ENCODE measurements at places on chromosomes 13 and 19.
A peak's percentile ranks its signal among the peaks of the same experiment; 100 is the strongest.

GRCh38 chr13:47294691-47295090 is 397.8 kb upstream of the HTR2A start:
- no peak for DNase-seq

DNA sequence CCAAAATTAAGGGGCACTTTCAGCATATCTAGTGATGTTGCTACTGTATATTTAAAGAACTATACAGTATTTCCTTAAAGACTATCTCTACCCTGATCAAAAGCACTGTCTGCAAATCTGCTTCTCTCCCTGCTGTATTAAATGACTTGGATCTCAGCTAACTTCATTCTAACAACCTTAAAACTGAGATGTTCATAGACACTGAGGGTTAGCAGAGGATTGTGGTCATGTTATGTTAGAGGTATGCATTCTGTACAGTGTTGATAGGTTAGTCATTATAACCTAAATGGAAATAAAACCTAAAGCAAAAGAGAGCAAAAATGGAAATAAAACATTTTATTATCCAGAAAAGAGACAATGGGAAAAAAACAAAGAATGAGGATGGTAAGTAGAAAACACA is 9.9 kb downstream of the GPR183 start:
- DNase-seq = no peak

DNA sequence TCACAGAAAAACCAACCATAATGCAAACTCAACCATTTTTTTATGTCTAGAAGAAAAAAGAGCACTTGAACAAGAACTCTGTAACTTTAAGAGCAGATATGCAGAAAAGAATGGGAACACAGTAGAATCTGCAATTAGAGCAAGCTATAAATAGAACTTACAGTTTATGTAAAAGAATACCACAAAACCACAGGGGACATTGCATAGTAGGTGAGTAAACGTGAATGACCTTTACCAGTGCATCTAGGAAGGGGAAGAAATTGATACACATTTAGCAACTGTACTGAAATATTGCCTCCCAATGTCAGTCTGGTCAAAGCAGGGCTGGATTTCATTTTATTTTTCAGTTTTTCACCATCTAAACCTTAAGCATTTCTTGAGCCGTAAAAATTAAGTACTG is 242.2 kb upstream of the EDNRB start:
- no peak for DNase-seq

GRCh38 chr13:111359237-111359915 is 38.9 kb downstream of the TEX29 start:
- DNase-seq = no peak

DNA sequence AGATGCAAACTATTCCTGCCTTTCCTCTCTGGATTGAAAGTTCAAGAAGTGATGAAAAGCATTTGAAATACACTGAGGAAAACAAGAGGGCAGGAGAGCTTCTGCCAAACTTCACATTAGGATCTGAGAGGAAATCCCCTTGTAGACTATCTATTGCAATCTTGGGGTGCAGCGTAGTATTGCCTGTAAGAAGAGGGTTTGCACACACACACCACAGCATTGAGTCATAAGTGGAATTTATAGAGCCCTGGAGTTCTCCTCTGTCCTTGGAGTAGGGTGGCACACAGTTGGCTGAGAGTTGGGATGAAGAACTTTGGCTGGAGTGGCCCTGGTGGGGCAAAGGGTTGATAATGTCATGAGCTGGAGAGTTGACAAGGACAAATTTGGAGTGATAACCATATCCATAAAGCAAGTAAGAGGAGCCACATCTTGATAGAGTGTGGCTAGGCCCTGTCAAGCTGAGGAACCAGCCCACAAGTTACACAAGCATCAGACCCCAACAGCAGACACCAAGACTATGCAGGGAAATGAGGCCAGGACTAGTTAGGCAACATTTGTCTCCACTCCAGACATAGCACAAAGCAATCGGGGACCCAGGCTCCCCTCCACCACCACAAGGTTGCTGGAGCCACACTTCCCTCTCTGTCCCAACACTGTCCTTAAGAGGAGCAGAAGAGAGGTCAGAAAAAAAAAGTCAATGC is 520.9 kb downstream of the KLF5 start:
- DNase-seq = no peak

DNA sequence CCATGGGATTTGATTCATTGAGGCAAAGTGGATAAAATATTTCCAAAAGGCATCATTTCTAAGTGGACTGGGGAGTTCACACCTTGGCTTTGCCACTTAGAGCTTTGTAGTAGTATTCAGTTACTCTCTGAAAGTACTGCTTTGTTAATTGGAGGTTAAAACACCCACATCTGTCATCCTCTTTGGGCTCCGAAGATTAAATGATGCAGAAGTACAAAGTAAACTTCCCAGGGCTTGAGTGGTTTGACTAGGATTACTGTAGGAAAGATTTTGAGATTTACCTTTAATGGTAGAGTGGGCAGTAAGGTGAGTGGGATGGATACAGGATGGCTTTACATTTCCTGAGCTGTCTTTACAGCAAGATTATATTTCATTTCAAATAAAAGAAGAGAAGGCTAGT is 42.4 kb downstream of the WASF3 start:
- DNase-seq = no peak

- no peak for DNase-seq
These were observed 28.7 kb upstream of the LMO7 start for GRCh38 chr13:75607447-75607846.

- DNase-seq = no peak
These were observed 29.4 kb downstream of the DNAJC3 start for GRCh38 chr13:95706356-95706755.

DNA sequence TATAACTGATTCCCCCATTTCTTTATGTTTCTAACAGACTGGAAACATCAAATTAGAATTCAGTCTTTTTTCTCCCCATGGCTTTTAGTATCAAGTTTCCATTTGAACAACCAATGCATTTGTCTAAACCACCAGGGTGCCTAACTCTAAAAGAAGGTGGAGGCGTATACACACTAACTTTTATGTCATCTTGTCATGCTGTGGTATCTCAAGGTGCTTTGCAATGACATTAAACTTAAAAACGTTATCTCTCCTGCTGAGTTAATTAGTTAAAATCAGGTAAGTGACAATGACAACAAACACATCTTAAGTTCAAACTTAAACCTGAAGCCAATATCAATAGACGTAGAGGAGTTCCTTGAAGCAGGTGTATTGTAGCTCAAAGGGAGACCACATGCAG is 1001.7 kb downstream of the PCDH17 start:
- no peak for DNase-seq

- no peak for DNase-seq
These were observed 52.6 kb downstream of the RASA3 start for GRCh38 chr13:114079601-114080536.

DNA sequence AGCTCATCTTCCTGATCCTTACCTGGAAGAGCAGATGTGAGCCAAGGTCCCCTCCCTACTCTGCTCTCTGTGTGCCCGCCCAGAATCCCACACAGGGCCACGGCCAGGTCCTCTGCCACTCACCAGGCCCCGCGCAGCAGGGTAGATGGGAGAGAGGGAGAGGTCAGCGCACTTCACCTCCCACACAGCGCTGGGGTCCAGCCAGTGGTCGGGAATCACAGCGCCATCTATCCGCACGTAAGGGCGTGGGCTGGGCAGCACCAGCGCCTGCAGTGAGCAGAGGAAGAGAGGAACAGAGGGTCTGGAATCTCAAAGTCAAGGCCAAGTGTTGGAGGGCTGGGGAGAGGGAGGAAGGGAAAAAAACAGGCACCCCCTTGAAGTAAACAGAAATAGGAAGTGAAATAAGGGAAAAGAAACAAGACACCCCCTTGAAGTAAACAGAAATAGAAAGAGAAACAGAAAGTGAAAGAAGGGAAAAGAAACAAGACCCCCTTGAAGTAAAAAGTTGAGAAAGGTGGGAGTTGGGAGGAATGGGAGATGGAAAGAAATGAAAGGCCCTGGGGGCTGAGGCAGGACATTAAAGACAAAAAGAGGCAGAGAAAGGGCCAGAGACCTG is 7.0 kb upstream of the PLA2G4C start:
- DNase-seq = no peak

DNA sequence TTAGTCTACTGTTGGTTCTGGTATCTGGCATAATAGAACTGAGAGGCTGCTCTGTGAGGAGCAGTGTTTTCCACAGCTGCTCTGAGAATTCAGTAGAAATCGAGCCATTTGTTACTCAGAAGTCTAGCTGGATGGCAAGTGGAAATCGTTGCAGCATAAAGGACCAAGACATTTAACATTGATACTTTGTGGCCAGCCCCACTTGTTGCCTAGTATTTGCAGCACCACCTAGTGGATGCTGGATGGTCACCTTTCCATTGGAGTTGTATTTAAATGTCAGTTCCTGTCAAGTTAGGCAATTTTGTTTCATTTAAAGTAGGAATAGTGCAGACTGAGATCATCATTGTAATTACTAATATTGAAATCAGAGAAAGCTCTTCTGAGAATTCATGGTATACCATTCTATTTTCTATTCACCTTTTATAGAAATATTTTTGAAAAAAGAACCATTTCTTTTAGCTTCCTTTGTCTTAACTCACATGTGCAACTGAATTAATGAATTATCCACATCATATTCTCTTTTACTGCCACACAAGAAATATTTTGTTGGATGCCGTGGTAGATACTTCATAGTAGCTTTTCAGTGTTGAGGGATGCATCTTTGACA is 64.6 kb downstream of the PDS5B start:
- DNase-seq = peak; percentile 26

DNA sequence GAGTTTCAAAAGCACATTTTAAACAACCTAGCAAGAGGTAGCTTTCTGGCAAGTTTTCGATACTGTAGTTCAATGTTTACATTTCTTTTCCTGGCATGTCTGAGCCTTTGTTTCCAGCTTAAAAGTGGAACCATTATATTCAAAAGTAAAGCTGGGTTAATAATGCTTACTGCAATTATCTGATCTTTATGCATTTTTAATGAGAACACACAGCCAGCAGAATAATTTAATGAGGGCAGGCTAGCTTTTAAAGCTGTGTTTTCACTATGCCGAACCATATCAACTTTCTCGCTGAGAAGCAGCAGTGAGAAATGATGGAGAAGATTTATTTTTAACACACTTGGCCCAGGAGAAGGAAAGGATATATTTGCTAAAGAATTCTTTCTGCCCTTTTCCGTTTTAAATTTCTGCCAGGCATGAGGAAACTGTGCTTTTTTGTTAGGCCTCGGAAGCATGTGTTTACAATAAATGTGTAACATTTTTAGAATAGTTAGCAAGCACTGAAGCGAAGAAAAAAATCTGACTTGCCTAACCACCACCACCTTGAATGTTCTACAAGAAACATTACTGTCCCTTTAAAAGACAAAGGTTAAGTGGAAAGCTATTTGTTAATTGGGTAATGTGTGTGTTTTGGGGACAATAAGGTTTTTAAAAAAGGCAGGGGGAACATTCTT is 1.0 kb downstream of the MBNL2 start:
- DNase-seq = no peak

GRCh38 chr19:46713781-46714443 is 3.0 kb downstream of the PRKD2 start:
- DNase-seq = peak; percentile 70

- no peak for DNase-seq
These were observed 6.6 kb upstream of the GADD45B start for GRCh38 chr19:2469102-2469914.

DNA sequence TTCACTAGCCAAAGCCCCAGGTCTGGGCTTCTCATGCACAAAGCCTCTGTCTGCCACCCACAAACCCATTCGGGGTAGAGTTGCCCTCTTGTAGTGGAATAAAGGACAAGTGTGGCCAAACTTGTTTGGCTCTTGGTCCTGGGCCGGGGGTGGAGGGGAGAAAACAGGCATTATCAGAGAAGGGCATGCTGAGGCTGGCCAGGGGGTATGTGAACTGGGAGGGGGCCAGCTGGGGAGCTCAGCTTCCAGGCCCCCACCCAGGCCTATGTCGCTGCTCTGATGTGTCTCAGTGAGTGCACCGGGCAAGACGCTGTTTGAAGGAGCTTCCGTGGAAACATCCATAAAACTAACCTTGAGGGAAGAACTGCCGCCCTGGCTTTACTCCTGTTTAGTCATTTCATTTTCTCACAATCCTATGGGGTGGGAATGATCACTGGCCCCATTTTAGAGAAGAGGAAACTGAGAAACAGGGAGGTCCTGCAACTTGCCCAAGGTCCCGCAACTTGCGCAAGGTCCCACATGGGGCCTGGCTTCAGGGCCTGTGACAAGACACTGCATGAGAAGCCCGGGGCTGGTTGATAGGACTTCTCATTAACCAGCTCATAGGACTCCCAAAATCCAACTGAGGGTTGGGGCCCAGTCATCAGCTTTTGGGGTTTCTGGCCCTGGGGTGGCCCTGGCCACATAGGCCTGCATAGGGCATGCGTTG is 30.8 kb downstream of the CCNE1 start:
- DNase-seq = no peak

GRCh38 chr19:18308051-18308947 is 14.6 kb downstream of the LSM4 start:
- DNase-seq = no peak

DNA sequence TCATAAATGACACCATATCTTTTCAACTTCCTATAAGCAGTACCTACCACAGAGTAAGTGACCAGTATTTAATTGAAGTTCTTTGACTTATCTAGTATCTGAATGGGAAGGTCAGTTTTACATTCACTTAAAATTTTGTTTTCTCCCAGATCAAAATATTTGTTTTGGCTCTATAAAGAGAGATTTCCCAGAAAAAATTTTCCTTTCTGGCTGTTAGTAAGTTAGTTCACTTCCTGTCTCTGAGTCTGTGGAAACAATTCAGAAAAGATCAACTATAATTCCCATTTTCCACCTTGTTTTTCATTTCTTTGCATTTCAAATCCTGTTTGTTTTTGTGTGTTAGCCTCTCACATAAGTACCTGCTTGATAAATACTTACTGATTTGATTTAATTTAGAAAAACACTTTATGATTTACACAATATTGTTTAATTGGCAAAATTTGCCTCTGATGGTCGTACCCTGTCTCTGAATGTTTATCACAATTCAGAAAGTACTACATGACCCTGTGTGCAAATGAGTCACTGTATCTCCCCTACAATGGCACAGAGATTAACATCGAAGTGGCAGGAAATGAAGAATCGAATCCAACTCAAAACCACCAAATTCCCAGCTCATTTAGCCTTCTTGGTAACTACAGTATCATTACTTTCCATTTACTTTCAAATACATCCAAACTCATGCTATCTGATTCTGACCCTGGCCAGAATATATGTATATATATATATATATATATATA is 15.4 kb upstream of the MED4 start:
- no peak for DNase-seq

DNA sequence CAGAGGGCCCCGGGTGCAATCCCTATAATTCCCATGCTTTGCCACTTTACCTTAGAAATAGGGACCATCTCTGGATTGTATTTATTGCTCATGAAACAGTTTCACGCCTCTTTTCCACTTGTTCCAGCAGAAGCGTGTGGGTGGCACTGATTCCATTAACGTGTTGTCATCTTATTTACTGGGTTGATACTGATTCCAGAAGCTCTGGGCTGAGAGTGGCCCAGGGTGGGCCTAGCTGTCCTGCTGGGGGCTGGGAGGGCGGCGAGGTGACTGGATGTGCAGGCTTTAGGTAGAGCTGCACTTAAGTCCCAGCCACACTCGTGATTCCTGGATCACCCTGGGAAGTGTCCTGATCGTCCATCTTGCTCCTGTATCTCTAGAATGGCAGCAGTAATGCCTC is 155.0 kb downstream of the TEX29 start:
- no peak for DNase-seq

GRCh38 chr13:50645092-50645491 is 198.4 kb downstream of the DLEU7 start:
- DNase-seq = no peak
